ENCODE measurements at places on chromosomes 11 and 22.

GRCh38 chr11:130211781-130212401, 52.3 kb downstream of the ST14 start:
- DNase-seq = no peak

DNA sequence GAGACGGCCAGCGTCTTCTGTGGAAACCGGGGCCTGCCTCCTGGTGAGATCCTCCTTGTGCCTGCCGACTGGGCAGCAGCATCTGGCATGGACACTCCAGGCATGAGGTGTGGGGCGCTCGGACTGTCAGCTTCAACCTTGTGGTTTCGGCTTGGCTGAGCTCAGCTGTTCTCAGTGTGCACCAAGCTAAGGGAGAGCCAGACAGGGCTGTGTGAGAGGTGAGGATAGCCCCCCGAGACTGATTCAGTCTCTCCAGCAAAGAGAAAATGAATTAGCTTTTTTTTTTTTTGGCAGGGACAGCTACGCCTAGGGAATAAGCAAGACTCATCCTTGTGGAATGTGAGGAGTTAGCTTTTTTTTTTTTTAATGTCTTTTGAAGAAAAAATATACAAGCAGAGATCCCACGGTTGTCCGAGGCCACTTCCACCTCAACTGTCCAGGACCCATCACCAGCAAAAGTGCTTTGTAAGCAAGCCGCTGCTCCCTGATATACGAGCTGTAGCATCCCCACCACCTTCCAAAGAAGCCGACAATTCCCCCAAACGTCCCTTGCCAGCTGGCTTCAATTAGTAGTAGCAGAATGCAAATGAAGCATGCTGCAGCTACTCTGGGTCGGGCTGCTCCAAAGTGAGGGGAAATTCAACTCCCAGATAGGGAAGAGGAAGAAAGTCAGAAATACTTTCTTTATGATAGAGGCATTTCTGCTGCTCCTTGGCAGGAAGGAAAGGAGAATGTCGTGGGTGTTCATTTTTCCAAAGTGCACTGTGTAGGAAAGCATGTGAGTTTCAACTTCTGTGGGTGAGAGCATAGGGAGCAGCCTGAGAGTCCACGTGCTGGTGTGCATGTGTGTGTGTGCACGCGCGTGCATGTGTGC, 9.7 kb upstream of the THY1 start:
- DNase-seq = no peak

DNA sequence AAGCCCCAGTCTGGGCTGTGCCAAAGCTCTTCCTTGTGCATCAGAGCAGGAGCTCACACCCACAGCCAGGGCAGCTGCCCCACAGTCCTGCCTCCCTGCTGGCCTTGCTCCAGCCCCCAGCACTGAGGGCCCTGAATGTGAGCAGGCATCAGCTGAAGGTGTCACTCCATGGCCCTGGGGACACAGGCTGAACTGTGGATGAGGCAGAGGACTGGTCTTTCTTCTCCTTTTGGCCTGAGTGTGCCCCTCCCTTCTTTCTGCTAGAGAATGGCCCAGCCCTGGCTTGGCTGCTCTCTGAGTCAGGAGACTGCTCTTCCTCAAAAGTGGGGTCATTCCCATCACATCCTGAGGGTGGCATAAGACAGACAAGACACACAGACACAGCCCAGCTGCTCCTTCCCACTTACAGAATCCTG, 16.2 kb downstream of the OTOG start:
- no peak for DNase-seq

DNA sequence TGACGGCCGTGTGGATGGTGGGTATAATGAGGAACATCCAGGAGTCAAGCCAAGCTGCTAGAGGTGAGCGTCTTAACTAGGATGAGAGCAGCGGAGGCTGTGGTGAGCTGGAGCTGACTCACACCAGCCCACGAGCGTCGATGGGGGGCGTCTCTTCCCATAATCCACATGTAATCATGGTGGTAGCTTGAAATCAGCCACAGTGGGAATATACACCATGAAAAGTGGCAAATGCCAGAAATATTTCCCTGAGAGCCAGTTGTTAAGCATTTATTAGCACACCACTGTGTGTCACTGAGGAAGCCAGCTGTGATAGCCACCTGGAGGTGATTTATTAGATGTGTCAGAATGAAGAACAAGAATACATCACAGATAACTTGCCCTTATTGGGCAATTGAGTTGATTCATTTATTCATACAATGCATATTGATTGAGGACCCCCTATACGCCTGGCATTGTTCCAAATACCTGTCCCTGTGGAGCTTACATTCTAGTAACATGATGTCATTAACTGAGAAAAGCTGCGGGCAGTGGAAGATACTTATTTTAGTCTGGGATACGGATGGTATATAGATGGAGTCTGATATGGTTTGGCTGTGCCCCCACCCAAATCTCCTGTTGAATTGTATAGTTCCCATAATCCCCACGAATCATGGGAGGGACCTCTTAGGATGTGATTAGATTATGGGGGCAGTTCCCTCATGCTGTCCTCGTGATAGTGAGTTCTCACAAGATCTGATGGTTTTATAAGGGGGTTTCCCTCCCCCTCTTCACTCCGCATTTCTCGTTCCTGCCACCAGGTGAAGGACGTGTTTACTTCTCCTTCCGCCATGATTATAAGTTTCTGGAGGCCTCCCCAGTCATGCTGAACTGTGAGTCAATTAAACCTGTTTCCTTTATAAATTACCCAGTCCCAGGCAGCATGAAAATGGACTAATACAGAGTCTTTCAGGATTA, 473.4 kb downstream of the METTL15 start:
- DNase-seq = peak; percentile 0

- peak; percentile 48 for DNase-seq
These were observed 11.2 kb upstream of the IGLL1 start for GRCh38 chr22:23591201-23591791.

DNA sequence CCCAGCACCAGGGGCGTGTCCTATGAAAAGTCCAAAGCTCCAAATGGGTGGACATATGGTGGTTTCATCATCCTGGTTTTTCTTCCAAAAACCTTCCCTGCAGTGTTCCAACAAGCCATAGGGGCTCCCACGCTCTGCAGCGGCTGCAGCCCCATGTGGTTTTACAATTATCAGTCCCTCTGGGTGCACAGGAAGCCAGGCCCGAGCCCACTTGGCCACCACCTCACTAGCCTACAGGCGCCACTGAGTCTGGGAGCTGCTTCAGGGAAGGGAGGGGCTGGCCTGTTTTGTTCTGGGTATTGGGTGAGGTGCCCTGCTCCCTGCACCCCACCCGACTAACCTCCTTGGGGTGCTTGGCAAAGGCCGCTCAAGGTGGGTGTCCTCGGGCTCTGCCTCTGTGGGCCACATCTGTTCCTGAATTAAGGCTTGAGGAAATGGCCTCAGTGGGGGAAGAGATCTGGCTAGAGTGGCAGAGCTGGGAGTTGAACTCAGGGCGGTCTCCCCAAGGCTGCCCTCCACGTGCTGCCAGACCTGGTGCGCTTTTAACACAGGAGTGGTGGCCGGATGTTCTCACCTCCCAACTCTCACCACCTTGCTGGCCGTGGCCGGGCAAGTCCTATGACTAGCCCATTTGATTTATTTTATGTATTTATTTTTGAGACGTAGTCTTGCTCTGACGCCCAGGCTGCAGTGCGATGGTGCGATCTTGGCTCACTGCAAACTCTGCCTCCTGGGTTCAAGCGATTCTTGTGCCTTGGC, 5.3 kb upstream of the CDC42BPG start:
- DNase-seq = no peak
